ENCODE measurements at places on chromosomes 4 and X.

GRCh38 chr4:150387981-150388380 lies 194.0 kb upstream of the MAB21L2 start:
- DNase-seq, result no peak

GRCh38 chr4:182242787-182243186 lies 415 bp upstream of the TENM3 start:
- no peak for DNase-seq

DNA sequence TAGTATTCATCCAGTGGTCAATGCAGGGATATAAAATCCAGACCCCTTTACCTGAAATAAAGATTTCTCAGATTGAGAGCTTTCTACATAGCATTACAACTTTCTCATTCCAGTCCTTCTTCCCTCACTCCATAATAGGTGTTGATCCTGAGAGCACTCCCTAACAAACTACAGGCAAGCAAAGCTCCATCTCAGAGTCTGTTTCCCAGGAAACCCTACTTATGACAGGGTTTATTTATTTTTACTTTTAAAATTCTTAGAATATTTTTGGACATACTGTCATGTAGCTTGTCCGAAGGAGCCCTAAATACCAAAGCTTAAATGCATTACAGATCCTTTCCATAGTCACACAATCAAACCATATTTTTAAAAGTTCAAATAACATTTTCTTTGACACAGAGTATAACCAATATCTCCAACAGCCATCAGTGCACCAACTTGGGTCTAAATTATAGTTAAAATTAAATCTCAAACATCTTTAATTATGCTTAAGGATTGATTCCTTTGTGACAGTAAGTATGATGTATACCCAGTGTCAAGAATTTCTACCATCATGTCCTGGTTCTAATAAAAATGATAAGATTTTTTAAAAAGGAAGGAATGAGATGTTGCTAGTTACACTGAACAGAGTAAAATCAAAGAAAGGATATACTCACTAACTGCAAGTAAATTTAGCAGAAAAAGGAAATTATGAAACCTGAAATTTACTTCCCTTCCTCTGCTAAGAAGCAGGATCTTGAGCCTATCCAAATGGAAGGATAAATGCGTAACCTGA lies 580.4 kb upstream of the ADGRL3 start:
- DNase-seq, result no peak

DNA sequence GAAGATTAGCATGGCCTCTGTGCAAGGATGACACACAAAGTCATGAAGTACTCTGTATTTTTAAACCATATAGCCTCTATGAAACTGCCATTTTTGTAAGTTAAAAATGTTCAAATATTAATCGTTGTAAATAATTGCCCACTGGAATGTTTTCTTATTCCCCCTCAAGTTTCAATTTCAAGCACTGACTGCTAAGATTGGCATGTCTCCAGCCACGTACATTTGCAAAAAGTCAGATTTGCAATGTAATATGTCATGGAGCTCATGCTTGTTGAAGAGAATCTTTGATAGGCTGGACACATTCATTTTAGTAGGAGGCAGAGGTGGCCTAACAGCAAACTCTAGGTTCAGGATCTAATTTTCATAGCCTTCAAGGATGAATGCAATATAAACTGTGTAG lies 124.7 kb downstream of the CBR4 start:
- no peak for DNase-seq

DNA sequence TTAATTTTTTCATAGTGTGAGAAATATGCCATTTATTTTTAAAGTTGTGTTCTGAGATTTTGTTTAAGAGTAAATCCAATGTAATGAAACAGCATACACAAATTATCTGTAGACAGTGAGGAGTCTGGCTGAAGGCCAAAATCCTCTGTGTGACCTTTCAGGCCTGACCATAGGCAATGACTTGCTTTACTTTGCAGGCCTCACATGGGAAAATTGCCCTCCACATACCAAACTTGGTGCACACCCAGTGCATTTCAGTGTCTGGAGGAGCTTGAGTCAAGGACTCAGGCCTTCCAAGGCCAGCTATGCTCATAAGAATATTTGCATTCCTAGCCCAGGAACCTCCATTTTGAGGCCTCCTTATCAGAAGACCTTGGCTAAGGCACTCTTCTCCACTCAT lies 430.1 kb downstream of the GABRG1 start:
- DNase-seq, result no peak

DNA sequence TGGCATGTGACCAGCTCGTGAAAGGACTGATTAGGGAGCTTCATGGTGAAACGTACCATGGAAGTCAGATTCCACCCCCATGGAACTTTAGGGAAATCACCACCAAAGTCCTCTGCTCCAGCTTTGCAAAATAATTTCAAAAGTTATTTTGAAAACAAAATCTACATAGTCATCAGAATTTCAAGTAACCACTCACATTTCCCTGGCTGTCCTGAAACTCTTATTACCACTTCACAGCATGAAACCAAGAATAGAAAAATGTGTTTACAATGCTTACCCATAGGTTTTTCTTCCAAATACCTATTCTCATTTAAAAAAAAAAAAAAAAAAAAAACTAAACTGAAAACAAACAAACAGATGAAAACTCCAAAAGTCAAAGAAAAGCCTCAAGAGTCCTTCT lies 198.7 kb downstream of the PDGFRA start:
- DNase-seq, result no peak

DNA sequence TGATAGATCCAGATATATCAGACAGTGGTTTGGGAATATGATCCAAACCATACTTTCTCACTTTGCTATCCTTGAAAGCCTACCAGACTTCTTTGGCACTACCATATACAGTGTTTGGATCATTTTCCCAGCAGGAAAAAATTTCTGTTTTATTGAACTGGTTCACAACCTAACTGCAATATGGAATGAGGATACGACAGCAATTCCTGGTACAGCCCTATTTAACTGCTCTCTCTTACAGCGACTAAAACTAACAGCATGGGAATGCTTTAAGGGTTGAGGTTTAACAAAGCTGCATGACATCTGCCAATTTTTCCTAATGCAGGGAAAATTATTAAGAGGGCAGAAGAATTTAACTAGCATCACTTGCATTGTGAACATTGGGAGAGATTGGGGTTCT lies 47.3 kb downstream of the RS1 start:
- no peak for DNase-seq

- no peak for DNase-seq
These were observed 608.6 kb downstream of the KLHL13 start for GRCh38 chrX:117508021-117508420.

GRCh38 chr4:173264245-173264644 lies 69.9 kb downstream of the HMGB2 start:
- DNase-seq, result no peak
